Stimulated activated CD4-positive, alpha-beta T cell treated with anti-CD3 and anti-CD28 coated beads, Interleukin-15, amount 100 ng/mL, for 1 hour (primary cell): ENCODE measurements at places on chromosomes 16 and 17.

DNA sequence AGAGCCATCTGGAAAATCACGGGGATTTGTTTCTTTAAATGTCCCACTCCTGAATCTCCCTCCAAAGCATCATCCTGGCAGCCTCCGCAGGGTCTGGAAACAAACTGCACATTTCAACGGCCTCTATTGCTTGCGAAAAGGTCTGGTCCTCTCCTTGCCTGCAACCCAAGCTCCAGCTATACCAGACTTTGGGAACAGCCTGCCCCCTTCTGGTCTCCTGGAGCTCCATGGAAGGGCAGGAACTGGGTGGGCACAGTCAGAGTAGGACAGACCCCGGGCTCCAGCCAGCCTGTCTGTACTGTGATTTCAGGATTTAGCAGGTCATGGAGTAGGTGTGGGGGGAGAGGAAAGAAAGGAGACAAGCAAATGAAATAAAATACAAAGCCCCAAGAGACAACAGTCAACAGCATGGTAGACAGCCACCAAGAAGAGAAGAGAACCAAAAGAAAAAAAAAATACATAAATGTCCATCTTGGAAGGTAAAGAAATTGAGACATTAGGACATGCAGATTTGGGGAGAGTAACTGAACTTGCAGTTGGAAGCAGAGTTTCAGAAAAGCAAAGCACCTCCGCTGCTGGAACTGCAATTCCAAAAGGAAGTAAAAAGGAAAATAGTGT lies 2.7 kb downstream of the XYLT1 start:
- no peak for DNase-seq

DNA sequence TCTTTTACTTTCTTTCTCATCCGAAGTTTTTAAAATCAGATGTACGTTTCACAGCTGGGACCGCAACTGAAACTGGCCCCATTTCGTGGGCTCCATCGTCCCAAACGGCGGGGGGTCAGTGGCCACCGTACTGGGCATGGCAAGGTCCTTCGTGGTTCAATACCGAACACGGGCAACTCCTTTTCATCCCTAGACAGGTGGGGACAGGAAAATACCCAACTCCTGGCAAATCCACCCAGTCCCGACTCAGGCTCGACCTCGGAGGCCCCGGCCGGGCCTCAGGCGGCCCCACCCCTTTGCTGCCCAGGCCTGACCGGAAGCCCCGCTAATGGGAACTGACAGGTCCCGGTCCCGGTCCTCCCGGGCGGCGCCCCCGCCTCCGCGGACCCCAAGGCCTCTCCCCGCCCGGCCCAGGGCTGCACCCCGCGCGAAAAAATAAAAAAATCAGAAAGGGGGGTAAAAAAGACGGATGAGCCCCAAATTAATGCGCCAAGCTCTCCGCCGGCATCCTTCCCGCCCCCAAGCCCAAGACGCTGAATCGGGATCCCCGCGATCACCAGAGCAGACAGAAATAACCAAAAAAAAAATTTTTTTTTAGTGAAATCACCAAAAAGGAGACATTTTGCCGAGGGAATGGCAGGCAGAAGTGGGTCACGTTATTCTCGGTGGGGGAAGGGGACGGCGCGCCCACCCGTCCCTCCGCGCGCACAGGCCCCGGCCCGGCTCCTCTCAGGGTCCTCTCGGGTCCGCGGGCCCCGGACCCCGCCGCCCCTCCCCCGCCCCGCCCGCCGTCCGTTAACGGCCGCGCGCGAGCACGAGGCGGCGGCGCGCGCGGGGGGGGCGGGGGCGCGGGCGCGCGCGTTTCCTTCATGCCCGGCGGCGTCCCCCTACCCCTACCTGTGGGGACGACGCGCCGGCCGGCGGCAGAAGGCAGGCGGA lies 562 bp downstream of the ZC3H7A start:
- DNase-seq = no peak

- DNase-seq = no peak
Measured at GRCh38 chr17:10798332-10798749, 5.6 kb downstream of the TMEM238L start.

- DNase-seq = peak; percentile 37
Measured at GRCh38 chr16:84952335-84953189, 58.8 kb downstream of the ZDHHC7 start.

DNA sequence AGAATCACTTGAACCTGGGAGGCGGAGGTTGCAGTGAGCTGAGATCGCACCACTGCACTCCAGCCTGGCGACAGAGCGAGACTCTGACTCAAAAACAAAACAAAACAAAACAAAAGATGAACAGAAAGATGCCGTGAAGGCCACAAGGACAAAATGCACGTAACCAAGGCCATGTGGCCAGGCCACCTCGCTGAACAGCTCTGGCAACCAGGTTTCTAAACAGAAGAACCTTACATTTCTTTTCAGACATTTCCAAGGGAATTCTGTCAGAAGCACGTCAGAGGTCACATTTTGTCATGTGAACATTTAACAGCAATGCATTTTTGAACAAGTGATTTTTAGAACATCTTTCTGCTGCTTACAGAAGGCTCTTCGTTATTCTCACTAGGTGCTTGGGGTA lies 28.8 kb downstream of the USP22 start:
- DNase-seq = no peak

GRCh38 chr16:14436401-14436955 lies 193.6 kb downstream of the PARN start:
- no peak for DNase-seq

DNA sequence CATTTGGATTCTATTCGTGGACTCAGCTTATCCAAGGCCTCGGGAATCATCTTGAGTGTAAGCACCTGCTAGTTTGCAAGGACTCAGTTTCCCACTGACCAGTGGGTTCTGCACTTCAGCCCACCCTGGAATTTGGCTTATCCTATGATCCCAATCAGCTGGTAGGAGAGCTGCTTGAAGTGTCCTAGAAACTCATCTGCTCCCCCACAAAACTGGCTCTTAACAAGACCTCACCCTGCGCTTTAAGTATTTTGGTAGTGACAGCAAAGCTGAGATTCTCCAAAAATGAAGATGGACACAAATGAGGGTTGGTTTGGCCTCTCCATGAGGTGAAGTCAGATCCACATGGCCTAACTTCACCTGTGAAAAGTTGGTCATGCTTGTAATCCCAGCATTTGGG lies 57.3 kb downstream of the NDE1 start:
- no peak for DNase-seq

- DNase-seq = no peak
Measured at GRCh38 chr17:78781893-78782304, at the start of gene CYTH1. CYTH1 (minus strand) TSS chr17:78782273; CDS start chr17:78782223, 50 bp downstream.

DNA sequence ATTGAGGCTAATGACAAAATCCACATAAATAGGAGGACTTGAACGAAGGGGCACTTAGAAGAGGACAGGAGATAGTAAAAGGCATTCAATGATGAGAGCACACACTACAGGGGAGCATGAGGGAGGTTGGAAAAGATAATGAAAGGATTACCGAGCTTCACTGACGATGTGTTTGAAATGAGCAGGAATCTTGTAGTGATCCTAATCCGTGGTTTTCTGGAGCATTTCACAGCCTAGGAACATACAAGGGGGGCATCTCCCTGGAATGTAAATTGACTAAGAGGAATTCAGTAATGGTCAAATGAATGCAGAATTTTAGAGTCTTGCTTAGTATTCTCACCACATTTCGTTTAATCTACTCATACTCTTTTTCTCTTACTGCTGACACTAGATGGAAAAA lies 5.2 kb downstream of the ATMIN start:
- no peak for DNase-seq

DNA sequence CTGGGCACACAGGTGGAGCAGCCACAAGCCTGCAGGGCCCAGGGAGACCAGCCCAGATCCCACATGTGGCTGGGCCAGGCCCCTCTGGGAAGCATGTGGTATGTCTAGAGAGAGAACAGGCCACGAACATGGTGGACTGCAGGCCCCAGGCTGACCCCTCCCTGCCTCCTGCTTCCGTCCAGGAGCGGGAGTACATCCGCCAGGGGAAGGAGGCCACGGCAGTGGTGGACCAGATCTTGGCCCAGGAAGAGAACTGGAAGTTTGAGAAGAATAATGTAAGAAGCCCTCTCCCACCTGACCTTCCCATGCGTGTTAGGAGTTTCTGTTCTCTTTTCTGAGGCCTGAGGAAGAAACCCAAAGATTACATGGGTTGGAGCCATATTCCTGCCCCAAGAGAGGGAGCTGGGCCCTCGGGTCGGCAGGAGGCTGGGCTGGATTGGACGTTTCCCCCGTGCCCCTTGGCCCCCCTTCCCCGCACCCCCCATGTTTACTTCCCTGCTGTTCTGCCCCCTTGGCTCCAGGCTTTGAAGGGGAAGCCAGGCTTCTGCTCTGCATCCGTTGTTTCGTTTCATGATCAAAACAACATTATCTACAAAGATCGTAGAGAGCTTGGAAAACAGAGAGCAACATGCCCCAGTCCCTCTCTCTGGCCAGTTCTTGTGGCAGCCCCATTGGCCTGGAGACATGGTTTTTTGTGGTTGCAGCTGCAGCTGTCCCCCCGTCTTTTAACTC lies 5.7 kb upstream of the TCAP start:
- DNase-seq = no peak

GRCh38 chr16:66069587-66069986 lies 296.9 kb upstream of the CDH5 start:
- DNase-seq = no peak

DNA sequence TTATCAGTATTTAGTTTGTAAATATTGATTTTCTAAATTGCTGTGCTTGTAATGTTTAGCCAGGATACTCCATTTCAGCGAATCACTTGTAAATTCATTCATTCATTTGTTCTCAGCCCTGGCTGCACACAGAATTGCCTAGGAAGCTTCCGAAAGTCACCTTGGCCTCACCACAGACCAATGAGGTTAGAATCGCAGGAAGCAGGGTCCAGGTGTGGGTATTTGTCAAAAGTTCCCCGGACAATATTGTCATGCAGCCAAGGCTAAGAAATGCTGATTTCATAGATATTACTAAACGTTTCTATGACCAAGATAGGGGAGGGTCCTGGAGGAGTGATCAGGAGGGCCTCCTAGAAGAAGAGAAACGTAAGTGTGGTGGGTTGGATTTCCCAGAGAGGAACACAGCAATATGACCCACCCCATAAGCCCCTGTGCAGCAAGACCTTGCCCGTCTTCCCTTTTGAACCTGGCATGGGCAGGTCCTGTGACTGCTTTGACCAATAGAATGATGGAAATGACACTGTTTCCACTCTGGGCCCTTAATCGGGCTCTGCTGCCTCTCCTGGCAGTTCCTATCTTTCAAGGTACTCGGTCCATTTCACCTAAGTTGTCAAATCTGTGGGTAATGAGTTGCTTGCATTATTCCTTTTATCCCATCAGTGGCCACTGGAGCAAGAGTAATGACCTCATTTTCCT lies 238.7 kb downstream of the FOXL1 start:
- DNase-seq = no peak

DNA sequence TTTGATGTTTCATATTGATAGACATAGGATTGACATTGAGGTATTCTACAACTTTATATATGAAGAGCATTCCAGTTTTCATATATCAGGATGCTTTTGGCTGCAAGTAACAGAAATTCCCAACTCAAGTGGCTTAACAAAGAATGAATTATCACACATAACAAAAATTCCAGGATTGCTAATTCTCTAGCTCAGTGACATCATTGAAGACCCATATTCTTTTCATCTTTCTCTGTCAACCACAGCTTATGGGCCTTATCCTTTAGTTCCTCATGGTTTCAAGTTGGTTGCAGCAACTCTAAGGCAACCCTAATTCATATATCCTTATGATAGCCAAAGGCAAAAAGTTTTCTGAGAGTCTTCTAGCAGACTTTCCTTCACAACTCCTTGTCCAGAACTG lies 91.5 kb upstream of the HAS3 start:
- no peak for DNase-seq

DNA sequence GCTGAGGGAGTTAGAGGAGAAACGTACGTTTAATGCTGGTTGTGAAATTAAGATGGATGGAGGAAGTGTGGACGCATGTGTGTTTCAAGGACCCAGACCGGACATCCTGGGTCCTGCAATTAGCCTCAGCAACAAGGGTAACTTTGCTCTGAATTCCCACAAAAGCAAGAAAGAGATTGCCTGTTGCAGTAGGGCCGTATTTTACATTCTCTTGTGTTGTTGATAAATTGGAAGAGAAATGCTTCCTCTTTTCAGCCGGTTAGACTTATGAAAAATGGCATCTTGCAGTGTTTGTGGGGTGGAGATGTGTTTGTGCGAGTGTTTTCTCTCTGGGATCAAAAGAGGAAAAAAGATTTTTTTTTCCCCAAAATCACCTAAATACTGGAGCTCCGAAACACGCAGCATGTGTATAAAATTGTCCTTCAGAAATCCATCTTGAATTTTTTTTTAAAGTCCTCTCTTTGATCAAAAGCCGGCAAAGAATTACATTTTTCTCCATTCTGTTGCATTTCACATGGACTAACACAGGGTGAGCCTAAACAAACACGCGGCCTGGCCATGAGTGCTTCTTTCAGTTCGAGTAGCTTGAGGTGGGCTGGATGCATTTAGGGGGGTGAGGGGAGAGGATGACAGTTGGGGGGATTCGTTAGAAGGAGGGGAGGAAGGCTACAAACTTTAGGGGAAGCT lies 251.6 kb downstream of the C16orf95 start:
- no peak for DNase-seq

GRCh38 chr17:72514321-72514861 lies 393.6 kb downstream of the SOX9 start:
- no peak for DNase-seq

GRCh38 chr16:27480761-27481160 lies 69.0 kb downstream of the GTF3C1 start:
- no peak for DNase-seq

DNA sequence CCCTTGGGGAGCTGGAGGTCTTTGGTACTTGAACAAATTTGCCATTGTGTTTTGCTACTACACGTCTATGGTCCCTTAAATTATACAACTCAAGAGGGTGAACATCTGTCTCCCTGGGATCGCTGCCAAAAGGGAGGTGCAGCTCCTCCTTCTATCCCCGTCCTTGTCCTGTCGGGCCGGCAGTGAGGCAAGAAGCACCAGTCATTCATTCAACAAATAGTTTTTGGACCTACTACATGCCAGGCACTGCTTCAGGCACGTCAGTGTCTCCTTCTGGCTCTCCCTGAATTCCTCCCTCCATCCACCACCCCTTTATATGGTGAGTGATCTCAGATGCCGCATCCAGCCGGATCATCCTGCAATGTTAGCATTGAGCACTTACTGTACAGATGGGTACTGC lies 2.2 kb upstream of the RPL38 start:
- no peak for DNase-seq

- DNase-seq = no peak
Measured at GRCh38 chr16:11390573-11391495, 45.6 kb downstream of the RMI2 start.

- no peak for DNase-seq
Measured at GRCh38 chr16:1469693-1470201, 5.1 kb downstream of the CLCN7 start.

DNA sequence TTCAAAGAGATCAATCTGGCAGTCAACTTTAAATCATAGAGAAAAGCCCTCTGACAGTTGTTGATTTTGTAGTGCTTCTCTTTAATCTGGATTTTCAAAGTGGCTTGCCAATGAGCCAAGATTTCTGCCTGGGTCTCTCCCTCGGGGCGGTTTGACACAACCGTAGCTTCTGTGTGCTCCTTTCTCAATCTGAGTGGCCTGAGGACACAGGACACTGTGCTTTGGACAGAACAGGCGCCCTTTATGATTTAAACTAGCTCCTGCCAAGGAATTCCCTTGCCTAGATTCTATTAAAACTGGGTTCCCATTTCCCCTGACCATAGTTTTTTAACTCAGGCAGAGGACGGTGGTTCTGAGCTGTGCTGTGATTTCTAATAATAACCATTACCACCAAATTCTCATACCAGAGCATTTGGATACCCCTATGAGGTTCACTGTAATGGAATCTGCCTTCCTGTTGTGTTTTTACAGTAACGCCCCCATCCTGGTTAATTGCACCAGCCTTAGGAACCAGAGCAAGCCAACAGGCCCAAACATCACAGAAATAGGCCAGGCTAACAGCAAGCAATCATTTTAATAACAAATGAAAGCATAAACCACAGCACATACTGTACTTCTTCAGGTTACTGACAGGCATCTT lies 4.0 kb downstream of the ZFHX3 start:
- no peak for DNase-seq
